Naive B cell (primary cell): ENCODE measurements at places on chromosomes 2 and 18.

DNA sequence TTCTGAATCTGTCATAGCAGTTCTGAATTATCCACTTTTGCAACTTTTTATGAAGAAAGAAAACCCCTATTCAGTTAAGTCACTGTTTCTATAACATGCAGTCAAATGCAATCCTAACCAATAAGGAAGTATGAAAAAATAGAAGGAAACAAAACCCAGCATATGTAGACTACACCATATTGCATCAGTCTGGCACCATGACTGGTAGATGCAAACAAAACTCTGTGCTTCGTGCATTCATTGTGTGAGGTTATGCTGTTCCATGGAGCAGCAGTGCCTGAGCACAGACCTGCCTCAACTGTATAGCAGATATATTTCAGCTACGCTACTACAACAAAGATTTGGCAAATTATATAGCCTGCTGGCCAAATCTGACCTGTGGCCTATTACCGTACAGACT lies 325.5 kb downstream of the LRP1B start:
- no peak overlapping the region for H3K4me3 ChIP-seq
- no peaks in the 10 kb centered on the region for H3K27me3 ChIP-seq
- H3K36me3 ChIP-seq: no peaks in the 10 kb centered on the region
- DNase-seq: no peak
- H3K4me1 ChIP-seq: no peaks in the 10 kb centered on the region
- no peak overlapping the region for H3K27ac ChIP-seq

- H3K36me3 ChIP-seq: peaks cover 55% of the 10 kb centered on the region
- no peak overlapping the region for H3K4me3 ChIP-seq
- no peaks in the 10 kb centered on the region for H3K27me3 ChIP-seq
- H3K27ac ChIP-seq: no peak overlapping the region
- no peak for DNase-seq
Observed at GRCh38 chr2:15315411-15315810, 245.7 kb downstream of the NBAS start.

GRCh38 chr18:21914739-21915319 lies 174.2 kb downstream of the MIB1 start:
- DNase-seq: no peak
- no peaks in the 10 kb centered on the region for H3K4me1 ChIP-seq
- H3K27ac ChIP-seq: no peak overlapping the region
- no peaks in the 10 kb centered on the region for H3K36me3 ChIP-seq

DNA sequence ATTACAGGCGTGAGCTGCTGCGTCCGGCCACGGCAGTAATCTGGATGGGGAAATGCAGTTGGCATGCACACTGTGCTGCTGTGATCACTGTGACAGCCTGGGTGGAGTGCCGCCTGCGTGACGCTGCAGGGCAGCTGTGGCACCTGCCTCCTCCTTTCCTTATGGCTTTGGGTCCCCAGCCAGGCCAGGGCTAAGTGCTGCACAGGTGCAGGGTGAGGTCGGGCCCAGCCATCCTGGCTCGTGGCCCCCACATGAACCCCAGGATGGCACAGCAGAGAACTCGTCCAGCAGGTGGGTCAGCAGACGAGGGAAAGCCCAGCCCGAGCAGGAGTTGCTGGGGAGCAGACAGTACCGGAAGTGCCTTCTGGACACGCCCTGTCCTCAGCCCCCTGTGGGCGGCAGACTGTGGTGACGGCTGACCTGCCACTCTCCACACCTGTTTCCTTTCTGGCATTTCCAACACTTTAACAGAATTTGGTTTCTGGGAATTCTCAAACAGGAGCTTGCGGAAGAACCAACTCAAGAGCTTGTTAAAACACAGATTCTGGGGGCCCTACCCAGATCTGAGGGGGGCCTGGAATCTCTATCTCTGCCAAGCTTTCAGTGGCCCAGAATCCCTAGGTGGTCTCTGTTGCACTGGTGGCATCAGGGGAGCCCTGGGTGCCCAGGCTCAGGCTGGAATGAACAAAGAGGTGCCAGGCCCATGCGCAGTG lies 16.9 kb downstream of the HS1BP3 start:
- peaks cover 7% of the 10 kb centered on the region for H3K4me1 ChIP-seq
- no peak overlapping the region for H3K4me3 ChIP-seq
- H3K27ac ChIP-seq: peak overlapping the region; percentile 66
- H3K27me3 ChIP-seq: no peaks in the 10 kb centered on the region
- no peak for DNase-seq
- H3K36me3 ChIP-seq: no peaks in the 10 kb centered on the region

DNA sequence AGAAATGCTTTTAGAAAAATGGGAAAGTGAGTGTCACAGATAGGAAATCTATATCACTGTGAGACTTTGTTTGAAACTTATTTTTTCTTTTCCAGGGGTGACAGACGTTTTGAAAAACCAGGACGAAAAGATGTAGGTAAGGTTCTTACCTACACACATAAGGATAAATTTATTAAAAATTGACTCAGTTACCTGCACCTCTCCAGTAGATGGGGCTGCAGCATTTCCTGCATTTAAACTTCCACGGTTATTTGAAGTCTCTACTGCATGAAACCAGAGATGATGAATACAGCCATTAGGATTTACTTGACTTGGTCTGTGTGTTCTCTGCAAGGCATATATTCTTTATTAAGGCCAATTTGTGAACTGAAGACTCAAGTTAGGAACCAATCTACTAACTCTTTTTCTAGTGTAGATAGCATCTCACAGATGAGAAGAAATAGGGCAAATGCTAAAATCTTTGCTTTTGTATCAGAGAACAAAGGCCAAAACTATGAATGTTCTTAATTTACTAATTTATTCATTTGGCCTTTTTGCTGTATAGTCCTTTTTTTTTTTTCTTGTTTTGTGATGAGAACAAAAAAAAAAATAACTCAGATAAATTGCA lies 15.0 kb downstream of the KCNJ13 start:
- H3K27ac ChIP-seq: no peak overlapping the region
- H3K4me1 ChIP-seq: no peaks in the 10 kb centered on the region
- no peaks in the 10 kb centered on the region for H3K27me3 ChIP-seq
- no peak overlapping the region for H3K4me3 ChIP-seq

DNA sequence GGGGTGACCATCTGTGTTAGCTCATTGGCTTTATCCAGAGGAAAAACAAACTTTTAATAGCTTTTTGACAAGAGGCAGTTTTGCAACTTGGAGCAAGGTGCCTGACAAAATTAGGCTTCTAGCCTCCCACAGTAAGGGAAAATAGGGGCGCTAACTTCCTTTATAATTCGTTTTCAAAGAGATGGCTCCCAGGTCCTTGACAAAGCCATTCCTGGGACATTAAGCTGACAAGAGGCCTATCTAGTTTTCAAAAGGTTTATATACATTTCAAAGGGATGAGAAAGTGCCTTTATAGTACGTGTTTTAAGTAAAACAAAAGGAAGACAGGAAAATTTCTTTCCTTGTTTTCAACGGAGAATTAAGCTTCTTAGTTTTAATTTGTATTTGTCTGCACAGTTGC lies 159.4 kb upstream of the GCFC2 start:
- no peaks in the 10 kb centered on the region for H3K4me1 ChIP-seq
- no peak for DNase-seq
- H3K36me3 ChIP-seq: no peaks in the 10 kb centered on the region
- no peak overlapping the region for H3K4me3 ChIP-seq
- no peak overlapping the region for H3K27ac ChIP-seq

- peaks cover 61% of the 10 kb centered on the region for H3K27me3 ChIP-seq
- peak within 1 kb of the TSS; percentile 83 for H3K4me3 ChIP-seq
- H3K36me3 ChIP-seq: no peaks in the 10 kb centered on the region
Observed at GRCh38 chr2:134718817-134719814, at the start of gene TMEM163. TSS of gene TMEM163 (minus strand) at chr2:134719000.

DNA sequence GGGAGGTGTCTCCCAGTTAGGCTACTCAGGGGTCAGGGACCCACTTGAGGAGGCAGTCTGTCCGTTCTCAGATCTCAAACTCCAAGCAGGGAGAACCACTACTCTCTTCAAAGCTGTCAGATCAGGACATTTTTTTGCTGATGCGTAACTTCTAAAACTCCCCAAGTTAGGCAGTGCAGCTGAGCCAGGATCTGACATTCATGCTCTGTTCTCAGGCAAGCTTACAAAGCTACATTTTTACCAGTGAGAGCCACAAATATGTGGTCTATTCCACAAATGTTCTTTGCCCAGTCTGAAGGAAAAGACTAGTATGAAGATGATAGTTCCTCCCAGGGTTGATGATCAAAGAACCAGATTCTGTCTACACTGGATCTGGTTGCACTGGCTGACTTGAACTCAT lies 184.1 kb downstream of the MTCL1 start:
- no peak for DNase-seq
- H3K4me3 ChIP-seq: no peak overlapping the region
- peaks cover 9% of the 10 kb centered on the region for H3K36me3 ChIP-seq
- no peaks in the 10 kb centered on the region for H3K4me1 ChIP-seq
- H3K27ac ChIP-seq: no peak overlapping the region
- no peaks in the 10 kb centered on the region for H3K27me3 ChIP-seq

GRCh38 chr2:69041214-69041613 lies 28.2 kb downstream of the ANTXR1 start:
- H3K4me1 ChIP-seq: no peaks in the 10 kb centered on the region
- no peak for DNase-seq
- peaks cover 33% of the 10 kb centered on the region for H3K27me3 ChIP-seq
- no peak overlapping the region for H3K4me3 ChIP-seq
- no peaks in the 10 kb centered on the region for H3K36me3 ChIP-seq

GRCh38 chr18:76621226-76621625 lies 126.2 kb upstream of the ZNF516 start:
- no peak for DNase-seq
- H3K4me1 ChIP-seq: peaks cover 4% of the 10 kb centered on the region
- H3K27ac ChIP-seq: no peak overlapping the region
- H3K27me3 ChIP-seq: peaks cover 11% of the 10 kb centered on the region

GRCh38 chr2:14140009-14140550 lies 492.4 kb upstream of the LRATD1 start:
- H3K27me3 ChIP-seq: no peaks in the 10 kb centered on the region
- no peaks in the 10 kb centered on the region for H3K36me3 ChIP-seq
- DNase-seq: no peak
- no peak overlapping the region for H3K27ac ChIP-seq

DNA sequence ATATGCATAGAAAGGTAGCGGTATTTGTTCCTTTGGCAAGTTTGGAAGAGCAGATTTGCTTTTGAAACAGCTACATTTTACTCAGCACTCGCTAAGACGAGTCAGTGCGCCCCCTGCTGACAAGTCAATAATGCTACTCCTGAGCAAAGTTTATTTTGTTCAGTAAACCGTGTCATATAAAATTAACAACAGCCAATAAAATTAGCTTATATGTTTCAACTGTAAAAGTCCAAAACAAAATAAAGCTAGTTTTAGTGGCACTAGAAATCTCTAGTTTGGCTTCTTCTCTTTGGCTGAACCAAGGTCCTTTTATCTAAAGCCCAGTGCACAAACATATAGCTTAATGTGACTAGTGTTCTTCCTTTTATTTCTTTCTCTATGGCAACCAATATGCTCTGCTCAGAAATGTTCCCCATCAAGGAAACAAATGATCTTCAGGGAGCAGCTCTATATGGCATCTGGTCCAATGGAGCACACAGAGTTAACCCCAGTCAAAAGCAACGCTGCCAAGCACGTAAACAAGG lies 4.2 kb upstream of the POU3F3 start:
- H3K36me3 ChIP-seq: peaks cover 45% of the 10 kb centered on the region
- H3K27me3 ChIP-seq: peaks cover 98% of the 10 kb centered on the region
- no peak overlapping the region for H3K4me3 ChIP-seq
- H3K27ac ChIP-seq: peak overlapping the region; percentile 49
- peaks cover 36% of the 10 kb centered on the region for H3K4me1 ChIP-seq

- H3K27me3 ChIP-seq: peaks cover 16% of the 10 kb centered on the region
- H3K36me3 ChIP-seq: no peaks in the 10 kb centered on the region
- H3K4me3 ChIP-seq: no peak overlapping the region
- H3K4me1 ChIP-seq: no peaks in the 10 kb centered on the region
- no peak for DNase-seq
Observed at GRCh38 chr2:650343-651310, 26.6 kb downstream of the TMEM18 start.

DNA sequence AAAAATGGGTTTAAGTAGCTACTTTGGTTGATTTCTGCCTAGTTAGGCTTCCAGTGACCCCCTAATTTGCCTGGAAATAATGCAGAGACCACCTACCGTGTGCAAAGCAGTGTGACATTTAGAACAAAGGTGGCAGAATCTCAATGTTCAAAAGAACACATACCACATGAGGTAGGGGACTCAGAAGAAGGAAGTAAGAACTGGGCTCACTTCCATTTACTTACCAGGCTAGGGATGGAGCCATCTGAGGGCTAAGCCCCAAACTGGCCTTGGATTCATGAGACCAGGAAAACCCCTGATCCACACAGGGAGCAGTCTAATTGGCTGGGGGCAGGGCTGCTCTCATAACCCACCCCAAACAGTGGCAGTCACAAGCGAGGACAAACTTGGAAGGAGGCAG lies 190.7 kb downstream of the NCKAP5 start:
- H3K27me3 ChIP-seq: no peaks in the 10 kb centered on the region
- DNase-seq: no peak
- H3K27ac ChIP-seq: no peak overlapping the region
- no peaks in the 10 kb centered on the region for H3K36me3 ChIP-seq
- H3K4me3 ChIP-seq: no peak overlapping the region

DNA sequence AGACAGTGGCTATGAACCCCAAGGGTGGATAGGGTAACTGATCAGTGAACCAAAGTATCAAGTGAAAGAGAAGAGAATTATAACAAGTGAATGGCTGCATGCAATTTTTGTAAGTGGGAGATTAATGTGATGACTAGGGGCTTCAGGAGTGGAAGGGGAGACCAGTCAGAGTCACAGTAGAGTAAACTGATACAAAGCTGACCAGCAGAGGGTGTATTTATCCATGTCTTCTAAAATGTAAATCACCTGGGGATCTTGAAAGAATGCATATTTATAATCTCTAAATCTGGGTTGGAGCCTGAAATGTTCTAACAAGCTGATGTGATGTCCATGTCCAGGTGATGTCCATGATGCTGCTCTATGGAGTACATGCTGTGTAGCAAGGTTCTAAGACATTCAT lies 1351.3 kb upstream of the CHAC2 start:
- H3K4me3 ChIP-seq: no peak overlapping the region
- DNase-seq: no peak
- no peak overlapping the region for H3K27ac ChIP-seq
- no peaks in the 10 kb centered on the region for H3K4me1 ChIP-seq
- no peaks in the 10 kb centered on the region for H3K36me3 ChIP-seq
- H3K27me3 ChIP-seq: no peaks in the 10 kb centered on the region

GRCh38 chr2:231364961-231365810 lies 30.3 kb upstream of the B3GNT7 start:
- H3K36me3 ChIP-seq: no peaks in the 10 kb centered on the region
- H3K27ac ChIP-seq: no peak overlapping the region
- no peak for DNase-seq
- H3K4me3 ChIP-seq: no peak overlapping the region
- H3K27me3 ChIP-seq: no peaks in the 10 kb centered on the region

GRCh38 chr2:677056-677958 lies at the start of gene TMEM18:
TSS of gene TMEM18 (minus strand) at chr2:677406. CDS start at chr2:677345, 61 bp downstream.
- DNase-seq: peak; percentile 99
- no peaks in the 10 kb centered on the region for H3K27me3 ChIP-seq
- H3K36me3 ChIP-seq: peaks cover 14% of the 10 kb centered on the region
- peak within 1 kb of the TSS; percentile 99 for H3K27ac ChIP-seq

DNA sequence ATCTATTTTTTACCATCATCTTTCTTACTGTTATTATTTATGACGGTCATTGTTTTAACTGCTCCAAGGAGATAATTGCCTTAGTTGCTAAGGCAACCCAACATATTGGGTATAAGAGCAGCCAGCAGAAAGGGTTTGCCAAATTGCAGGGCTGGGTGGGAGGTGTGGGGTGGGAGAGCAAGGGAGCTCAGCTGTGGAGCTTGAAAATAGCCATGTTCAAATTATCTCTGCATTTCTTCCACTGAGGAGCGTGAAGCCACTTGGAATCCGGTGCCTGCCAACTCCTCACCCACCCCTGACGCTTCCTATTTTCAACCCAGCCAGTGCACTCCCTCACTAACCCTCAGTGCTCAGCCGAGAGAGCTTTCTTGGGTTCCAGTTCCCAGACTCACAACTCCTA lies 60.8 kb downstream of the SETBP1 start:
- no peak overlapping the region for H3K4me3 ChIP-seq
- H3K36me3 ChIP-seq: peaks cover 30% of the 10 kb centered on the region
- peaks cover 66% of the 10 kb centered on the region for H3K4me1 ChIP-seq
- no peak for DNase-seq
- H3K27ac ChIP-seq: peak overlapping the region; percentile 8
